ENCODE measurements at places on chromosomes 11 and 22. TPM values are rescaled to one million over a fixed set of nuclear protein-coding genes. Genes with fewer than 3 reads are reported as not detected.

Gene CARD16
- 2.2 TPM for polyA plus RNA-seq

- DNase-seq: peak; percentile 75
Measured at GRCh38 chr22:17121233-17122195, at the start of gene TMEM121B. Gene TMEM121B, minus strand, starts transcription at chr22:17121360. Its CDS starts 233 bp downstream, at chr22:17121127.

GRCh38 chr11:2807025-2807681 lies 78.4 kb downstream of the CDKN1C start:
- DNase-seq: peak; percentile 72

Gene CDC42BPG
- 6.0 TPM for polyA plus RNA-seq

Gene ZNHIT2
- 7.8 TPM for polyA plus RNA-seq

DNA sequence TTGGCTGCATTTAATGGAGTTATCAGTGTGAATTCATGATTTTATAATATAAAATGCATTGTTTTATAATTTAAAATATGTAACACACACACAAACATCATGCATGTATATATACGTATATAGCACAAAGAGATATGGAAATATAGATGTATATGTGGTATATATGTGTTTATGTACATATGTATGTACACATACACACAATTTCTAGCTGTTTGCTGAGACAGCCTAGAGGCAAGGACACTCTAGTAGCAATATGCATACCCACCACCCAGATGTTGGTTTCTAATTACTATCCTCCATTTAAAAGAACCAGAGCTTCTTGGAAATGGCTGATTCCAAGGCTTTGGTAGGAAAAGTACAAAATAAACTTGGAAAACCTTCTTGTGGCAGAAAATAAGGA lies 50.4 kb downstream of the RBFOX2 start:
- DNase-seq: no peak

Gene SCGB1A1
- not detected for polyA plus RNA-seq

- no peak for DNase-seq
Measured at GRCh38 chr22:41574847-41575381, 14.1 kb downstream of the CSDC2 start.

Gene ROBO4
- 19.3 TPM for polyA plus RNA-seq

Gene ISX
- 0.30 TPM for polyA plus RNA-seq

Gene TSKU
- 28.6 TPM for polyA plus RNA-seq

DNA sequence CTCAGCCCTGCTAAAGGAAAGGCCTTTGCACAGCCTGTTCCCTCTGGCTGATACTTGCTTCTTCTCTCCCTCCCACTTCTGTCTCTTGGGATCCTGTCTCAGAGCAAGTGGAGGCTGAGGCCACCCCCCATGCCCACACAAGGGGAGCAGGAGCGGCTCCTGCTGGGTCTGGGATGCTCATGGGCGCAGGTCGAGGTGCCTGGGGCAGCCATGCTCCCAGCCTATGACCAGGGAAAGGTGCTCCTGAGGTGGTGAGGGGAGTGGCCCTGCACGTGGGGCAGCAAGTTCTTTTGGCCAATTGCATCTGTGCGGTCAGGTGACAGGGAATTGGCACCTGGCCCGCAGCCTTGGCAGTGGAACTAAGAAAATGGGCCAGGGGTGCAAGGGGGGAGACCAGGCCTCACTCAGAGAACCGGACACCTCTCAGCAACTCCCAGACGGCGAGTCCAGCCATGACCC lies 1.5 kb downstream of the MAPK11 start:
- no peak for DNase-seq

Gene HORMAD2
- not detected for polyA plus RNA-seq

- DNase-seq: no peak
Measured at GRCh38 chr11:30281476-30282288, 41.2 kb upstream of the ARL14EP start.

Gene OR51S1
- polyA plus RNA-seq: not detected

- DNase-seq: no peak
Measured at GRCh38 chr11:45919806-45920530, 2.3 kb upstream of the PEX16 start.

GRCh38 chr22:22960307-22960706 lies 72.7 kb downstream of the IGLL5 start:
- DNase-seq: no peak

- DNase-seq: no peak
Measured at GRCh38 chr11:60447070-60447469, 8.6 kb upstream of the MS4A1 start.

- no peak for DNase-seq
Measured at GRCh38 chr22:43425976-43426785, 14.4 kb downstream of the MPPED1 start.

Gene SEPTIN5
- polyA plus RNA-seq: 27.2 TPM

DNA sequence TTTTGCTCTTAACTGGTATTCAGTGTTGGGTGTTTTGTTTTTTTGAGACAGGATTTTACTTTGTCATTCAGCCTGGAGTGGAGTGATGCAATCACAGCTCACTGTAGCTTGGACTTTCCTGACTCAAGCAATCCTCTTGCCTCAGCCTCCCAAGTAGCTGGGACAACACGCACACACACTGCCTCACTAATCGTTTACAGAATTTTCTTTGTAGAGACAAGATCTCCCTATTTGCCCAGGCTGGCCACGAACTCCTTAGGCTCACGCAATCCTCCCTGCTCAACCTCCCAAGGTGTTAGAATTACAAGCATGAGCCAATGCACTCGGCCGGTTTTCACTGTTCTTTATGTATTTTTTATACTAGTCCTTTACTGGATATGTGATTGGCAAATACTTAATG lies 51.0 kb upstream of the IGLL5 start:
- no peak for DNase-seq

- DNase-seq: no peak
Measured at GRCh38 chr11:23391031-23391430, 530.8 kb upstream of the CCDC179 start.

All from renal pelvis (tissue), 12 donors.